ENCODE measurements at places on chromosomes 7 and 10.
A peak's percentile ranks its signal among the peaks of the same experiment; 100 is the strongest.

GRCh38 chr10:27607591-27607990 is 103.5 kb downstream of the RAB18 start:
- no peak for DNase-seq

- DNase-seq = no peak
Observed at GRCh38 chr7:149245744-149246143, 6.3 kb downstream of the ZNF212 start.

GRCh38 chr7:55571511-55572377 is 558 bp downstream of the VOPP1 start:
- DNase-seq = peak; percentile 58

GRCh38 chr10:133353988-133354605 is 3.7 kb downstream of the FUOM start:
- DNase-seq = no peak

DNA sequence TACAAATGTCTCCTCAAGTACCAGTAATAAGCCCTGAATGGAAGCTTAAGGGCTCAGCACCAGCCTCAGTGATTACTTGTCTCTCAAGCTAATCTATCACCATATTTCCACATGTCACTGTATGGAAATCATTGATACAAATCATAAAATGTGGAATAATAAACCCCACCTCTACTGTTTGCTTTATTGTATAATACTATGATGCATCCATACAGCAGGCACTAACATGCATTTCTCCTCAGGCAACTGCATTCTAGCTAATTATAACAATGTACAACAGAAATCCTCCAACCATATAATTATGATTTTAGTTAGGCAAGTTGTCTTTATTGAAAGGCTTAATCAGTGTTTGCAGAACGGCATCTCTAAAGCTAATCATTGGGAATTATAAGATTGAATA is 26.2 kb downstream of the CRPPA start:
- no peak for DNase-seq

- no peak for DNase-seq
Observed at GRCh38 chr10:27680691-27681605, 64.7 kb downstream of the MKX start.

DNA sequence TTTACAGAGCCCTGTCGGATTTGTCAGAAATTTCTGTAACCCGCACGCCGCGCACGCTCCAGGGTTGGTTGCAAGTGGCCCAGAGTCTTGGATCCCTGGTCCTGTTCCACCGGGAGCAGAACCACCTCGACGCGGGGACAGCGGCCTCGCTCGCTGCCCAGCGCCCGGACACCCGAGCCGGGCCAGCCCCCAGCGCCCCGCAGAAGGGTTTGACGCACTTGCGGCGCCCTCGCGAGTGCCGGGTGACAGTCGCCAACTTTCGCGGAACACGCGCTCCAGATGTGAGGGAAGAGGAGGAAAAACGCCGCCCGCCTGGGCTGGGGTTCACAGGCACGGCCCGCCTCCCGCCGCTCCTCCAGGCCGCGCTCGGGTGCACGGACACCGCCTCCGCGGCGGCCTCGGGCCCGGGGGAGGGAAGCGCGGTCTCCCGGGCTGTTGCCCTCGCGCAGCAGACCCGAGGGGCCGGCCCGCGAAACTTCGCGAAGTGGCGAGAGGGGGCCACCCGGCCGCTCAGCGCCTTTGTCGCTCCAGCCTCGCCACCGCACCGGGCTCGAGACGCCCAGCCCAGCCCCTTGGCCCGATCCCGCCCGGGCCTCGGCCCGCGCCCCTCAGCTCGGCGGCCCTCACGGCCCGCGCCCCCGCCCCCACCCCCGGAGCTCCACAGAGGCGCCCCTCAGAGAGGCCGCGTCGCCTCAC is 514 bp downstream of the RNF216 start:
- peak; percentile 2 for DNase-seq

DNA sequence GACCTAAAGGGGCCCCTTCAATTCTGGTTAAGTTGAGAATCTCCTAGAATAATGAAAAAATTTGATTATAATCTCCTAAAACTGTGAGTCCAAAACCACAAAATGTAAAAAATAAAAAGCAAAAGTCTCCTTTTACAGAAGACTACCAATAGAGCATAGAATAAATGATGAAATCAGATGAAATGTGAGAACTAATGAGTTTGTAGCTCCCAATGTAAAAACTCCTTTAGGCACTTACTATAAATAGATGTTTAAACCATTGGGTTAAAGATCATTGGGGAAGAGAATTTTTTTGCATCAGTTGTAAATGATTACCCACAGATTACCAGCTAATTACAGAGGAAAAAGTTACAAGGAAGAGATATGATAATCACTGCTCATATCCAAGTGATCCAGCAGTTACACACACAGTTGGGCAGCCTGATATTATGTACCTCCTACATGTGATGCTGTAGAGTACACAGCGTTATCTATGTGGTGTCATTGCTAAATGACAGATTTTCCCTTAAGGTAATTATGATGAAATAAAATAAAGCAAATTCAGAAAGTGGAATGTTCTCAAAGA is 282.7 kb upstream of the SEMA3D start:
- DNase-seq = no peak

DNA sequence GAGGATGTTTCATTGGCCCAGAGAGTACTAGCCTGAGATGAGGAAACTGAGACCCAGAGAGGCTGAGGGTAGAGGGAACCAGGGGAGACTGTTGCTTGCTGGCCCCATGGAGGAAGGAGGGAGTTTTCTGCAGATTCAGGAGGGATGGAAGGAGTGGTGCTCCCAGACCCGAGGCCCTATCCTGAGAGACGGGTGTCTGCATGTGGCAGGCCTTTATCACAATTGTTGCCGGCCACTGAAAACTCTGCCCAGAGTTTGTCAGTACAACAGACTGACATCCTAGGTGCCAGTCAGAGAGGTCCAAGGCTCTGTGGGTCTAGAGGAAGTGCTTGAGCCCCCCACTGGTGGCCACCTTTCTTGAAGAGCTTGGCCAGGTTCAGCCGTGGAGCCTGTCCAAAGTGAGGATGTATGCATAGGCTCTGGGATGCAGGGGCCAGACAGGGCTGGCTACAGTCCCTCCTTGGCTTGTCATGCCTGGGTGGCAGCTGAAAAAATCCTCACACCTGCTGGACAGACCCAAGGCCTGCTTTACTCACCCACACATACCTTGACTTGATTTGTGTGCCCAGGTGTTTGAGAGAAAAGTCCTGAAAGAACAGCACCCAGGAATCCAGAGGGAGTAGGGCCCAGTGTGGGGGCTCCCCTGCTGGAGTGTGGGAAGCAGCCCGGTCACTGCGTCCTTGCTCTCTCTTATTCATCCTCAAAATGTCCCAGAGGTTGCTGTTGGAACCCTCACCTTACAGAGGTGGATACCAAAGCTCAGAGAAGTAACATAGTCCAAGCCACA is 65.2 kb downstream of the CLRN3 start:
- DNase-seq = no peak

- no peak for DNase-seq
Observed at GRCh38 chr10:61835946-61836887, 65.3 kb upstream of the ARID5B start.

DNA sequence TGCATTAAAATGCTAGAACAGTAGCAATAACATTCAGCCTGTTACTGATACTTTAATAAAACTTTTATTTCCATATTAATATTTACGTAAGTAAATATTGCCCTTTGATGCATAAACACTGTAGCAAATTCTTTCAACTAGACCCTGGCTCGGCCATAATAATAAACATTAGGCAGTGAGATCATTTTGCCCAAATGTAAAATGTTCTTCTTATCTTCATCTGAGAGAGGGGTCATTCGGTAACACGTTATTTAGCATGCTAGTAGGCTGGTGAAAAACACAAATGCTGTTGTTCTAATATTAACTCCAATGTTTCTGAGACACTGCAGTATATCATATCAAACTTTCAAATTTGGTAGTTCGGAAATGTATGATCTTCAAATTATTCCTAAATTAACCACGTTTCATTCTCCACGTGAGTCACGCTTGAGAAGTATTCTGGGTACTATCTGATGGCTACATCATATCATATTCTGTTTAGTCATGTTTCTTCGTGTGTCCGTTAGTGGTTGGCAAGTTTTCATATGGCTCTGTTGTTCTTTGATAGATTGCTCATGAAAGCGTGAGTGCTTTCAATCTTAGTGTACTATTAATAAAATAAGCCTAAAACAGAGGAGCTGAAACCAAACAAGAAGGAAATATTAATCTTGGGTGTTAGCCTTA is 145.8 kb downstream of the NSUN6 start:
- no peak for DNase-seq

- no peak for DNase-seq
Observed at GRCh38 chr10:44462338-44462914, 77.5 kb upstream of the CXCL12 start.

GRCh38 chr7:98078197-98078870 is 28.3 kb upstream of the LMTK2 start:
- no peak for DNase-seq

DNA sequence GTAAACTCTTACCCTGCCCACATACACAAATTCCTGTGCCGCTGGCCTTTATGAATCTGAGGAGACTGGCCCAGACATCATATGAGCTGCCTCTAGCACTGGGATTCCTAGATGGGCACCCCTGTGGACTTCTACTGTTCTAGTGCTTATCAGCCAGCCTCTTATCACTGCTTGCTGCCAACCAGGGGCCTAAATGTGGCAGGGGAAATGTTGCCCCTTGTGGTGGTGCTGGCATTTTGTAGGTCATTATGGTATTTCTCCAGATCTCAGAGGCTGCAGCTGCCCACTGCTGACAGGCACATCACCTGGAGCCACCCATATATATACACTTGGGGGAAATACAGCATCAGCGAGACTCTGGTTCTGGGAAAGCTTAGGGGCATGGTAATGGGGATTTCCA is 5.4 kb downstream of the SFR1 start:
- DNase-seq = no peak

GRCh38 chr10:63503395-63503794 is 17.8 kb upstream of the REEP3 start:
- DNase-seq = no peak

DNA sequence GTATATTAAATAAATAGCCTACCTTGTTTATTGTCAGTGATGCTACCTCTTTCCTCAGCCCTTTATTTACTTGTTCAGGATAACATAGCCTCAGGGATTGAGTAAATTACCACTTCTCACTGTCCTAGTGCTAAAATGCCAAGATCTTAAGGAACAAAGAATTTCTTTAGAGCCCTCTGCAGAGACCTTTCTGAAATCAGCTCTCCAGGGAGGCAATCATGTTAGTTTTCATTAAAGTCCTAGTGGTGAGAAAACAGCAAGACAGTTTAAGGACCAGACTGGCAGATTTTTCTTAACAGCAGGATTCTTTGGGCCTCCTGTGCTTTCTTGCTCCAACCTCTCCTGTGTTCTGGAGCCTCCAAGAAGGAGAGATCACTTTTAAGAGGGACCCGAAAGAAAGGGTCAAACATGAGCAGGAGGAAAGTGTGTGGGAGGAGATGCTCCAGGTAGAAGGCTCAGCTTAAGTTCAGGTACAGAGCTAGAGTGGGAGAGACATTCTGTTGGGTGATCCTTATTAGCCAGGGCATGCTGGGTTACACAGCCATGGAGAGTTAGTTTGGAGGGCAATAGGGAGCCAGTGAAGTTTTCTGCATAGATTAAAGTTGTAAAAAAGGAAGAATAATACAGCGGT is 1.2 kb upstream of the PLCE1 start:
- no peak for DNase-seq

- DNase-seq = no peak
Observed at GRCh38 chr10:72027498-72027897, 60.9 kb downstream of the SPOCK2 start.

GRCh38 chr7:35550831-35551230 is 144.1 kb downstream of the HERPUD2 start:
- no peak for DNase-seq

DNA sequence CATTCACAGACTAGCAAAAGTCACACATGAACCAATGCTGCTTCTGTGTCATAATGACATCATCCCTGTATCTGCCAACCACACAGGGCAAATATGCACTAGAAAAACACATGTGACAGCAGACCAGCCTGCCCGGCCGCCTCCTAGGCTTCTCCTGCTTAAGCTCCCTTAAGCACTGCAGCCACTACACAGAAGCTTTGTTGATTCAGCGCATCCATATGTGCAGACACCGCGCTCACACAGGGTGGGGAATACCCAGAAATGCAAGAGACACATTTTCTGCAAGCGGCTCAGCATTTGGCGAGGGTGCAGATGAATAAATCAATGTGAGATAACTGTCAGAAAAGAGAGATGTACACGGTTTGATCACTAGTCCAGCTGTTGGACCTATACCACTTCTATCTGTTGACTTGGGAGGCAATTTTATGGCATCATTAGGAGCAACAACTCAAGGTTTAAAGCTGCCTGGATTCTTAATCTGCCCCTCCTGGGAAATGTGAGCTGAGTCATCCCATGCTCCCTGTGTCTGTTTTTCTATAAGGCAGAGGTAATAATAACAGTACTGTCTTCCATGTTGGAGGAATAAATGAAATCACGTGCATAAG is 33.4 kb downstream of the CPXM2 start:
- no peak for DNase-seq

GRCh38 chr10:110629680-110630191 is 14.4 kb upstream of the RBM20 start:
- DNase-seq = no peak
